Transverse colon (tissue), 4 donors: ENCODE measurements at places on chromosomes 12 and 14. TPM values are rescaled to one million over a fixed set of nuclear protein-coding genes. Genes with fewer than 3 reads are reported as not detected.

The CMA1 gene
- not detected for total RNA-seq

The MYF5 gene
- not detected for total RNA-seq

The FLRT2 gene
- total RNA-seq: 7.0 TPM

The ALG10 gene
- total RNA-seq: 8.1 TPM

GRCh38 chr12:109110988-109111495 is 5.3 kb upstream of the ACACB start:
- DNase-seq: peak; percentile 93

DNA sequence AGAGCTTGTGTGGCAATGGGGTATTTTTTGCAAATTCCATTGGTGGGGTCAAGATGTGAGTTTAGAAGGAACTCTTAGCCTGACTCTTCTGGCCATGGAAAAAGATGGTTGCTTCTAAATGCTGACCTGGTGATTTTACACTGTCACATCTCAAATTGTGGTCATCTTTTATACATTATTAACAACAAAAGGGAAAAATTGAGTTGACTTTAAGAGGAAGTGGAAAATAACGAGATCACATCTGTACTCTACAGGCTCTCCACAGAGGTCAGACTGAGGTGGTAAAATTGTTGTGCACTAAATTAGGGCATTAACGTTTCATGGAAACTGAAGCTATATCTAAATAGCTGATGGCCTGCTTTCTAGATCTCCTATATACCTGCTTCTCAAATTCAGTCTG is 44.7 kb downstream of the PTPN11 start:
- DNase-seq: no peak

DNA sequence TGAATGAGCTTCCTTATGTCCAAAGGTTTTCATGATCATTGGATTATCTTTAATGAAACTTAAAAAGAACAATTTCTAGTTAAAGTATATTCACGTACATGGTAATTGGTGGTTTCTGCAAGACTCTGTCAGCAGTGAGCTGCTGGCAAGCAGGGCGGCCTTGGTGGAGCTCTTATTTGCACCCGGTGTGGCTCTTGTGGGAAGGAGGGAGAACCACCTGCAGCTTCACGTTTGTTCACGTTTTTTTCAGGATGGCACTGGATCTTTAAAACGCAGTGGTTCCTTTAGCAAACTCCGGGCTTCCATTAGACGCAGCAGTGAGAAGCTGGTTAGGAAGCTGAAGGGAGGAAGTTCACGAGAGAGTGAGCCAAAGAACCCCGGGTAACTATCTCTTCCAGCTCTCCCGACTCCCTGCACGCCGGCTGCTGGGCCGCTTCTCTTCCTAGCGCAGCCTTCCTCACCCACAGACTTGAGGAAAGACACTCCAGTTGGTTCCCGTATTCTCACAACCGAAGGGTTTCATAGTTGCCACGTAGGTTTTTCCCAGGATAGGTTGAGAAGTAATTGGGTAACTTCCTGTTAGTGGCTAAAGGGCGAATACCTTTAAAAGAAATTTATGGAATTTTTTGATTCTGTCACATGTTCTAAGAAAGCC is 28.3 kb downstream of the XRCC3 start:
- no peak for DNase-seq

DNA sequence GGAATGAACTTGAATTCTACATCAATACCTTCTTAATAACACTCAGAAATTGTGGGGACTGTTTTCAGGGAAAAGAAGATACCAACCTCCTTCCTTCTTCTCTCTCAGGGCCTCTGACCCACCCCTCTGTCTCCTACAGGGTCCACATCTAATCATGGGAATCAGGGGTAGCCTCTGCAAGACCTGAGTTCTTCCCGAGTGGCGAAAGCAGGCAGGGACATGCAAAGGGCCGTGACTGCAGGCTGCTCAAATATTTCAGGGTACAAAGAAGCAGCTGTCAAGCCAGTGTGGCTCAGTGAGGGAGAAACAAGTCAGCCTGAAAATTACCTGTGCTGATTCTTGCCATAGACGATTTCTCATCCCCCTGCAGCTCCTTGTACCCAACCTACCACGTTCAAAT is 123.1 kb upstream of the PARP11 start:
- DNase-seq: no peak

DNA sequence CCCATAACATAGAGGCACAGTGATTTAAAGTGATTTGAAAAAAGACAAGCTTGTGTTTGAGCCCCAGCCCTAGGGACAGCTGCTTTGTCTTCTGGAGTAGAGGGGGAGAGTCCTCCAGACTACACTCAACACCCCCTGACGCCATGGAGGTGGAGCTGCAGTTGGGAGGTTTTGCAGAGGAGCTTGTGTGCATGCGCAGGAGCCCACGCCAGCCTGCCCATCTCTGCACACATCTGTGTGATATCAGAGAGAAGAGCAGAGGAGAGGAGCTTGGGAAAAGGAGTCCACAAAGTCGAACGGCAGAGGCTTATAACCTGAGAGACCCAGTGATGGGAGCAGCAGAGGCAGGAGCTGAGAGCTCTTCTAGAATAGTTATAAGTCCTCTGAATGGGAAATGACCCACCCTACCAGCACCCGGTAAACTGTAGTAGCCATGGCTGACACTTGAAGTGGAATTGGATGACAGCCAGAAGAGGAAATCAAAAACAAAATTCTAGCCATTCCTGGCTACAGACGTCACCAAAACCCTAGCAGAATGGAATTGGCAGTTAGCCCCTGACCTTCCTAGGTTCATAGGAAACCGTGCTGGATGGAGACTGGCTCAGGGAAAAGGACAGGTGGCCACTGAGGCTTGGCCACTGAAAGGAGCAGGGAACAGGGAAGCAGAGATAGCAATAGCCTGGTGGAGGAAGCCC is 185.1 kb upstream of the VASH1 start:
- DNase-seq: no peak

- no peak for DNase-seq
Observed at GRCh38 chr12:119341020-119341419, 6.5 kb downstream of the CCDC60 start.

- no peak for DNase-seq
Observed at GRCh38 chr14:100329233-100330006, 6.3 kb downstream of the SLC25A47 start.

DNA sequence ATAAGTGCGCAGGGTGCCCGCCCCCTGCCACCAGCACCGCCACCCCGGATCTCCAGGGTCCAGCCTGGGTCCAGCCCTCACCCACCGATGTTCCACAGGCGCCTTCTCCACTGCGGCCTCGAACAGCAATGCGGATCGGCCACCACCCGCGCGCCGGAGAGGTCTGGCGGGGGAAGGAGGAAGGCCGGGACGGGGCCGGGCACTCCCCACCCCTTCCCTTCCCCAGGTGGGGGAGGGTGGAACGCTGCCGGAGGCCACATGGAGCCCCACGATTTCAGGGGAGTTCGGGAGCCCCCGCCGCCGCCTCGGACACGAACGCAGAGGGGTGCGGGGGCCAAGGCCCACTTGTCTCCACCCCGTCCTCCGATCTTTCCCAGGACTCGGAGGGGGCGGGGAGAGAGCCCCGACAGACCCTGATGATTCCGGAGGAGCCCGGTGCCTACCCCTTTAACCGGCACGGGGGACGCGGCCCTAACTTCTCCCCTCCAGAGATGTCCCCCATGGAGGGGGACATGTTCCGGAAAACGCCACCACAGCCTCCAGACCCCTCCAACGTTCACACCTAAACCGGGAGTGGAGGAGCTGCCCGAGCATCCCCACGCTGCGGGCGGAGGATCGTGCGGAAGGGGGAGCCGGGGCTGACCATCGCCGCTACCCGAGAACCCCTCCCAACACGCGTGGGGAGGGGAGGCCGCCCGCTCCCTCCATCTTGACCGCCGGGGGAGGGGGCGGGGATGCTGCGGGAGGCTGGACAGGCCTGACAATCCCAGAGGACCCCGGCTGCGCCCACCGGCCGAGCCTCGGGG is 1.1 kb downstream of the ATXN2 start:
- peak; percentile 58 for DNase-seq

- no peak for DNase-seq
Observed at GRCh38 chr12:25801734-25802133, 156.7 kb upstream of the RASSF8 start.

DNA sequence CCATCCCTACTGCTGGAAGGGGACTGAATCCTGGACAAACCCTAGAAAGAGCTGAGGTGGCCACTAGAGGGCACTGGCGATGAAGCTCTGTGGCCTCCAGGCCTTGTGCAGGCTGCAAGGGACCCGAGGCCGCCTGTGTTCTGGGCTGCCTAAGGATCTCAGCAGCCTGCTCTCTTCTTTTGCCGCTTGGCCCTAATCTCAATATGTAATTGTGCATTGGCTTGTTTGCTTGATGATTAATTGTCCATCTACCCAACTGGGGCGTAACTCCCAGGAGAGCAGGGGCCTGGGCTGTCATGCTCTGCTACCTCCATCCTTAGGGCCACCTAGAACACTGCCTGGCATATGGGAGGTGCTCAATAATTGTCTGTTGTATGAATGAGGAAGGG is 73.8 kb downstream of the SYNE3 start:
- peak; percentile 87 for DNase-seq

- DNase-seq: no peak
Observed at GRCh38 chr12:102182635-102183034, 15.0 kb downstream of the PMCH start.

GRCh38 chr14:95444132-95445129 is 72.0 kb downstream of the SYNE3 start:
- DNase-seq: no peak

DNA sequence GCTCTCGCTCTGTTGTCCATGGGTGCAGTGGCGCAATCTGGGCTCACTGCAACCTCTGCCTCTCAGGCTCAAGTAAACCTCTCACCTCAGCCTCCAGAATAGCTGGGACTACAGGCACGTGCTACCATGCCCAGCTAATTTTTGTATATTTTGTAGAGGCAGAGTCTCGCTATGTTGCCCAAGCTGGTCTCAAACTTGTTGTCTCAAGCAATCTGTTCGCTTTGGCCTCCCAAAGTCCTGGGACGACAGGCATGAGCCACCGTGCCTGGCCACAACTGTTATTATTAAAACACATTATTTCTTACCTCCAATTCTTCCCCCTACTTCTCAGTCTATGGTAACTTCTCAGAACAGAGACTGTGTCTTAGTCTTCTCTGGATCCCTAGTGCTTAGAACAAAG is 143.3 kb downstream of the DICER1 start:
- DNase-seq: no peak

DNA sequence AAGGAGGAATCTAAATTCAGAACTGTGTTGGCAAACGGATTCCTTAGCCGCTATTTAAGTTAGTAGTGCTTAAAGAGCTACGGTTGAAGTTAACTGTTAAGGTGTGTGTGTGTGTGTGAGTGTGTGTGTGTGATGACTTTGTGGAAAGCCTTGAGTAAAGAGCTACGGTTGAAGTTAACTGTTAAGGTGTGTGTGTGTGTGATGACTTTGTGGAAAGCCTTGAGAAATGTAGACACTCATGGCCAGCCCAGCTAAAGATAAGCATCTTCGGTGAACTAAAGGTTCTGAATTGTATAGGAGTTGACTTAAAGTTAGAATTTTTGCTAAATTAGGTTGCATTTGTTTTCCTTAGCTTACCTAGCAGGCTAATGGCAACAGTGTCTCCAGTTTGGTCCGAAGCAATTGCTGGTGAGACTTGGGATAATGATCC is 1.4 kb downstream of the KTN1 start:
- DNase-seq: no peak

GRCh38 chr12:63821781-63822251 is 22.7 kb upstream of the SRGAP1 start:
- DNase-seq: no peak

- DNase-seq: peak; percentile 39
Observed at GRCh38 chr12:52063981-52064649, 5.7 kb upstream of the ATG101 start.

DNA sequence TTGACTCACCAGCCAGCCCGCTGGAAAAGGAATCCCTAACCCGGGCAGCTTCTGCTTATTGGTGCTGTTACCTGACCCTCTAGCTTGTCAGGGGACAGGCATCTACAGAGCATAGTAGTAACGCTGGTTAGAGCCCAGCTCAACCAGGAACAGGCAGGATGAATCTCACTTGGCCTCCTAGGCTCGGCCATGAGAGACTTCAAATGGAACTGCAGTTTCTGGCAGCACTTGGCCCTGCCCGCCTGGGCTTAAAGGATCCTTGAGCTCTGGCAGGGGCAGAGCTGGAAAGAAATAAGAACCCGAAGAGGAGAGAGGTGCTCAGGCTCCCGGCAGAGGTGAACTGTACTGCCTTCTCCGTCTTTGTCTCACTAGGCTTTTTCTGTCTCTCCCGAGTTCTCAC is 2.3 kb upstream of the LHX5 start:
- DNase-seq: no peak

GRCh38 chr12:39619660-39620433 is at the start of gene ABCD2:
Gene ABCD2, minus strand, starts transcription at chr12:39619803. Its CDS starts 188 bp downstream, at chr12:39619615.
- peak; percentile 55 for DNase-seq

DNA sequence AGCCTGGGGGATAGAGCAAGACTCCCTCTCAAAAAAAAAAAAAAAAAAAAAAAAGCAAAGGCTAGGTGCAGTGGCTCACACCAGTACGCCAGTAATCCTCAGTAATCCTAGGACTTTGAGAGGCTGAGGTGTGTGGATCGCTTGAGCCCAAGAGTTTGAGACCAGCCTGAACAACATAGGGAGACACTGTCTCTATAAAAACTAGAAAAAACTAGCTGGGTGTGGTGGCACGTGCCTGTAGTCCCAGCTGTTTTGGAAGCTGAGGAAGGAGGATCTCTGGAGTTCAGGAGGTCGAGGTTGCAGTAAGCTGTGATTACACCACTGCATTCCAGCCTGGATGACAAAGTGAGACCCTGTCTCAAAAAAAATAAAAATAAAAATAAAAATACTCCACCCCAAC is 8.9 kb upstream of the RBM25 start:
- no peak for DNase-seq

GRCh38 chr12:14886271-14886670 is 617 bp upstream of the MGP start:
- DNase-seq: no peak

DNA sequence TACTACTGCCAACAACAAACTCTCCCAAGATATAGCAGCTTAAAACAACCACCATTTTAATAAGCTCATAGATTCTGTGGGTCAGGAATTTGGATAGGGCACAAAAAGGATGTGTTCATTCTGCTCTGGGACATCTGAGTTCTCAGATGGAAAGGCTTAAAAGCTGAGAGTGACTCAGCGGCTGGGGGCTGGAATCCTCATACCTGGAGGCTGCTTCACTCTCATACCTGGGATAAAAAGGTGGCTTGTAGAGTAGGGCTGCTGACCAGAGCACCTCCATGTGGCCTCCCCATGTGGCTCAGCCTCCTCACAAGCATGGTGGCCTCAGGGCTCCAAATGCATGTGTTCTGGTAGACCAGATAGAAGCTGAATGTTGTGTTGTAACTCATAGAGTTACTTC is 20.2 kb upstream of the PELI2 start:
- DNase-seq: no peak

GRCh38 chr14:101495827-101496775 is 65.2 kb upstream of the DIO3 start:
- DNase-seq: peak; percentile 3

GRCh38 chr14:83053022-83053710 is 1519.5 kb upstream of the SEL1L start:
- DNase-seq: no peak
